CD4-positive, alpha-beta memory T cell (primary cell): ENCODE measurements at places on chromosomes 12 and 14.

DNA sequence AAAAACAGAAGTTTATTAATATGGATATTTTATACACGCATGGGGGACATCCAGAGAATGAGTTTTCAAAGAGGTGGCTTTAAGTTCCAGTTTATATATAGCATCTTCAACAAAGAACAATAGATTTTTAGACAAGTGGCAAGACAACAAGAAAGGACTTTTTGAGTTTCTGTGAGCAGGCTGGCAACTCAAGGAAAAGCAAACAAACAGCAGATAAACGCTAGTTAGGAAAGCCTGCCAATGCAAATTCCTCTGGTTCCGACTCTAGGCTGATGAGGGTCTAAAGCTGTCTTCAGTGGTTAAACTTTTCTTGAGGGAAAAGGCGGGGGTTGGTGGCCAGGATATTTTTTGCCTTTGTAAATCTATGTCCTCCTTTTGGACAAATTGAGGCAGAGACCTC is 78.4 kb upstream of the EEA1 start:
- no peak for DNase-seq

DNA sequence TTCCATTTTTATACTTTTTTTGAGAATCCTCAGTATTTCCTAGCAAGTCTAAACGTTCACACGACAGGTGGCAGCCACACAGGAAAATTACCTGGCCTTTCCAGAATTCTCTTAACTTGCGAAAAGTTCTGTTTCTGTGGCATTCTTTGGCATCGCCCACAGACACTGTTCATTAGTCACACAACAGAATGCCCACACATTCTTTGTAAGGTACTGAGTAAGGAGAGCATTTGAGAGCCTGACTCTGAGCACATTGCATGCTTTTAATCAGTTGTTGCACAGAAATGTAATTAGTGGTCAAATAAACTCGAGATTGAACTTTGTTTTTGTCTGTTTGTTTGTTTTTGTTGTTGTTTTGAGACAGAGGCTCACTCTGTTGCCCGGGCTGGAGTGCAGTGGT is 52.4 kb downstream of the LMNTD1 start:
- no peak for DNase-seq

DNA sequence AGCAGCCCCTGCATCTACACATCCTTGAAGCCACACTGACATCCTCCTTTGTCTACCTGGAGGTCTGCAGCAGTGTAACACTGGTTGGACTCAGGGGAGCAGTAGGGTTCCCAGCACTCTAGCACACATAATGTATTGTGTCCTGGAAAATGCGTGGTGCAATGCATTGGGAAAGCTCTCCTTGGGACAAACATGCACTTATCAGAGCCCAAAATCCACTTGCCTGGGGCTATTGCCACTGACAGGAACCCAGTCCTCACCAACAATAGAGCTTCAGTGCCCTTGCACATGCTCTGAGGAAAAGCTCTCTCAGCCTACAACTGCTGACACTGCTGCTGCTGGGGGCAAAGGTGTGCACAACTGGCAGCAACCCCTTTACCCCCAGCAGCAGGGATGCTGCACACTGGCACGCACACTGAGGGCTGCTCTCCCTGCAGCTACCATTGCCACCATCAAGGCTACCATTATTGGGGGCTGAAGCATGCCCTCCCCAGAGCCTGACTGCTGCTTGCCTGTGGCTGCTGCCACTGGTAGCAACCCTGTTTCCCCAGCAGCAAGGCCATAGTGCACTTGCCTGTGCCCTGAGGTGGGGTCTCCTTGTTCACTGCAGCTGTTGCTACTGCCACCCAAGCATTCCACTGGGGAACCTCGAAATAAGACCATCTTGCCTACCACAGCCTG is 221.9 kb downstream of the SLC38A4 start:
- no peak for DNase-seq

DNA sequence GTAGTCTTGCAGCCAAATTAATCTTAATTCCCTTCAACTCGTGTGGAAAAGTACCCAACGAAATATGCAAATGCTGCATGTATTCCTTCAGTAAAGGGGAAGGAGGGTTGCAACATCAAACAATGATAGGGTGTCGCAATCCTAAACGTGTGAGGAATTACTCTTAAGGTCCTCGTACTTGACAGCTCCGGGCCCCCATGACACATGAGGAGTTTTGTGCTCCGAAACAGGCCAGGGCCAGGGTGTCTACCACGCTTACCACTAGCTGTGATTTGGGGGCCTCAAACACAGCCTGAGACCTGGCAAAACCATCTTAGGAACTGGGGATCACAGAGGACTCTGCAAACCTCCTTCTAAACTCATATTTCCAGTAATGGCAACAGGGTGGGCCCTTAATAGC is 20.4 kb downstream of the FOS start:
- DNase-seq, result no peak
